Dermis microvascular lymphatic vessel endothelial cell (primary cell): ENCODE measurements at places on chromosomes 2 and 18.

DNA sequence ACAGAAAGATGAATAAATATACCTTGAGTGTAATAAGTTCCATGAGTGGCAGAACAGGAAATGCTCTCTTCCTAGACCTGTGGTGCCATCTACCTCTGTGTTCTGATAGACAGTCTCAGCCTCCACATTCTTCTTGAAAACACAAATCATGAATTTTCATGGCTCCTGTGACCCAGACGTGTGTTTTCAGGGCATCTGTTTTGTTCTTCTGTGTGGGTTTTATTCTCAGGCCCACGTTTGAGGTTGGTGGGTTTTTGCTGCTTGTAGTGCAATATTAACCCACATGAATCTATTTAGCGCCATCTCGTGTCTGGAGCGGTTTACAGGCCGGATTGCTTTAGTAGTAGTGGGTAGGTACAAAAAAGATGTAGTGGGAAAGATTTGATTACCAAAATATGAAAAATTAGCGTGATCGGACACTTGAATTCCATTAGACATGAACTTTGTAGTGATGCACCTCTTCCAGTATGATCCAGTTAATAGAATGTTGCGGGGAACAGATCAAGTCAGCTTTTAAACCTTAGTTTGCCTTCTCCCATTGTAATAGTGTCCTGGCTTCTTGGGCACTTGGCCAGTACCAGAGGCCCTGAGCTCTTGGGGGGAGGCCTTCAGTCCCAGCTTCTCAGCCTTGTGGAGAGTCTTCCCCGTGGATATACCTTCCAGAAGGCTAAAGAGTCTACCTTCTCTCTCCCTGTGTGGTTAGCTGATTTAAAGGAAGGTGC, 256.5 kb downstream of the TPGS2 start:
- peak; percentile 47 for DNase-seq

- no peak for DNase-seq
Measured at GRCh38 chr18:69674292-69674877, 273.3 kb downstream of the CD226 start.

GRCh38 chr2:47227532-47228279, 72.6 kb upstream of the STPG4 start:
- DNase-seq: no peak

DNA sequence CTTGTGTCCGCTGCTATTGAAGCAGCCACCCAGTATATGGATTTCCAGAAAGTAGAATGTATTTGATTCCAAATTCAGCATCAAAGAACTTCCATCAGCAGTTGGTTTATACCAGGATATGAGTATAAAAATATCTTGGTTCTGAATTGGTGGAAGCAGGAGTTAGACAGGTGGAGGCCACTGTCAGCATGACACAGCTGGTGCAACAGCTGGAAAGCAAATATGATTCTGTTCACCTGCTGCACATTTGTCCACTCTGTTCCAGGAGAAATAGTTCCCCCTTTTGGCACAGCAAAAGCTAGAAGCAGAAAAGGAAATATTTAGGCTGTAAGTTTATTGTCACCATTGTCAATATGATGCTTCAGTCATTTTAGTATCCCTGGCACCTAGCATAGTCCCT, 41.2 kb downstream of the KIAA2012 start:
- DNase-seq: no peak

DNA sequence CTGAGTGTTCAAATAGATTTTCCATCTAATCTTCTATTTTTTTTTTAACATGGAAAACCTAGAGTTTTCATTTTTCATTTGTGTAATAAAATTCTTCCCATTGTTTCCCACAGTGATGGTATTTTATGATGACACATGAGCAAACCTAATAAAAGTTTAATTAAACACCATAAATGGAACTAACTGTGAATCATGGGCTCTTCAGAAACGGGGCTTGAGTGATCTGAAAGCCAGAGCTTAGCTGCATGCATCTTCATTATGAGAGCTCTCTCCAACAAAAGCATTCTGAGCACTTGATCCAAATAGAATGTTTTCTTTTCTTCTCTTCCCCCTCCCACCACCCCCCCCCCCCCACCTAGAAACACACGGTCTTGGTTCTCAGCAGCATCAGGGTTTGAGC, 82.1 kb upstream of the REV1 start:
- no peak for DNase-seq

DNA sequence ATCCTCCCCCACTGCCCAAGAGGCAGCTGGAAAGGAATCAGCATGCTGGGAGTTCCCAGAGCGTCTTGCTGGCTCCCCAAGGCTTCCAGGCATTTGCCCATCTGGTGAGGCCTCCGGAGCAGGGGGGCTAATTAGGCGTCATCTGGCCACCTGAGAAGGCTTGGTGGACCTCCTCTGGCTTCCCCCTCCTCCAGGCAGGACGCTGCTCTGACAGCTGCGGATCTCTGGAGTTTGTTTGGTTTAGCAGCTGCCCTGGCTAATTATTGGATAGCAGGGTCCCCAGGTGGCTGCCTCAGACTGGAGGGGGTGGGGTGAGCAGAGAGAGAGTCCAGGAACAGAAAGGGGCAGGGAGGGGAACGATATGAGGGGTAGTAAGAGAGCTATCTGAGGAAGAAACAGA, 425.2 kb upstream of the MEX3C start:
- DNase-seq: no peak

DNA sequence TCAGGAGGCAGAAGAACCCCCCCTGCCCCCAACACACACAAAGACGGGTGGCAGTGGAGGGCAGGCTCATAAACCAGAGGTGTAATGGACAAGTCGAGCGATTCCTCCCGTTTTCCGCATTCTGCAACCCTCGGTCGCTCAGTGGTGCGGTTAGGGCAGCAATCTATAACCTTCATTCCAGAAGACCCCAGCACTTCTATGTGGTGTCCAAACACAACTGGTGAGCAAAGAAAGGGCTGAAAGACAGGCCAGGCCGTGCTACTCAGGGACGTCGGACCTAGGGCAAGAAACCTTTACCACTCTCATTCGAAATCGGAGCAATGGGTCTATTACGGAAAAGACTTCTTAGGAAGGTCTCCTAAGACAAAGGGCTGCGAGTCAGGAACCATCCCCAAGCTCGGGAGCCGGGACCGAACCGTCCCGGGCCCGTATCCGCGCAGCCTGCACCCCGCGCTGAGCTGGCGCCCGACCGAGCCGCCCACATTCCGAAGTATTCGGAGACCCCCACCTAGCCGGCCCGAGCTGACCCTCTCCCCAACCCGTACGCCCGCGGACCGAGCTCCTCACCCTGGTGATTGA, 568 bp downstream of the ARL5A start:
- DNase-seq: peak; percentile 56

- DNase-seq: no peak
Measured at GRCh38 chr2:230925879-230926765, 1.1 kb upstream of the GPR55 start.

DNA sequence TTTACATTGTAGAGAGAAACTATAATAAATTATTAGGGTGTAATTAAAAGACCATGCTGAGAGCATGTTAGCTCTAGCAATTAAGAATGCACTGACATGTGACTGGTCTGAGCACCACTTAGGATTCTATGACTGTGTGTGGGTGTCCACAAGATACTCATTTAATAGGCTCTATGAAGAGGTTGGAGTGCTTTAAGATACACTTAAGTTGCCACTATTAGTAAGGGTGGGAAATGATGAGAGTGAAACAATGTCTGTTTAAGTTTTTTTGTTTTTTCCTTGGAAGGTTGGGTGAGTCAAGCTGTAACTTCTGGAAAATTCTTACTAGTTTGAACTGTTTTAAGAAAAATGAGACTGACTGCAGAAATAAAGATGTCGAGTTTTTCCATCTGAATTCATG, 1.8 kb upstream of the FAP start:
- DNase-seq: no peak

- no peak for DNase-seq
Measured at GRCh38 chr2:64794426-64794995, 140.8 kb upstream of the SERTAD2 start.

DNA sequence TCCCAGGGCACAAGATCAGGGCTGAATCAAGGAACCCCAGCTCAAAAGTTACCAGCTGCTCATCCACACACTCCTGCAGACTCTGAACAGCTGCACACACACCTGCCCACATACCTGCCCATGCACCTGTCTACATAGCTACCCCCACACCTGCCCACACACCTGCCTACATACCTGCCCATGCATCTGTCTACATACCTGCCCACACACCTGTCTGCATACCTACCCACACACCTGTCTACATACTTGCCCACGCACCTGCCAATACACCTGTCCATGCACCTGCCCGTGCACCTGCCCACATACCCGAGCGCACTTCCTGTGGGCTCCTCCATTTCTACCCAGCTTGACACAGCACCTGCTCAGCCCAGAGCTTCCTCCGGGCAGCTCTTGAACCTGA, 122.8 kb upstream of the AGAP1 start:
- no peak for DNase-seq

GRCh38 chr2:45168711-45169338, 159.6 kb upstream of the SIX2 start:
- DNase-seq: no peak

GRCh38 chr2:20175931-20176330, 49.0 kb downstream of the SDC1 start:
- no peak for DNase-seq

DNA sequence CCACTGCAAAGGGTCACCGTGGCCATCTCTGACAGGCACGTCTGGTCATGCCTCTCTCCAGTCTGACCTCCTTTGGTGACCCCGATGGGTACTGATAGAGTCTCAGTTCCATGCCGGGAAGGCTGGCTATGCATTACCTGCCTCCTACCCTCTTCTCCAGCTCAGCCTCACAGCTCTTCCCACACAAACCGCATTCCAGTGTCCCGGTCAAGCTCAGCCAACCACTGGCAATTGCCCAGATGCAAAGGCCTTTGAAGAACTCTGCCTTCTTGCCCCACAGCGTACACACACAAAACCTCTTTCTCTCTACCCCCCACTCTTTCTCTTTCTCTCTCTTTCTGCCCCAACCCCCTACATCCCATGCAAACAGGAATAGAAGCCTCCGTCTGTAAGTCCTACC, 37.6 kb downstream of the TMEM163 start:
- DNase-seq: no peak

DNA sequence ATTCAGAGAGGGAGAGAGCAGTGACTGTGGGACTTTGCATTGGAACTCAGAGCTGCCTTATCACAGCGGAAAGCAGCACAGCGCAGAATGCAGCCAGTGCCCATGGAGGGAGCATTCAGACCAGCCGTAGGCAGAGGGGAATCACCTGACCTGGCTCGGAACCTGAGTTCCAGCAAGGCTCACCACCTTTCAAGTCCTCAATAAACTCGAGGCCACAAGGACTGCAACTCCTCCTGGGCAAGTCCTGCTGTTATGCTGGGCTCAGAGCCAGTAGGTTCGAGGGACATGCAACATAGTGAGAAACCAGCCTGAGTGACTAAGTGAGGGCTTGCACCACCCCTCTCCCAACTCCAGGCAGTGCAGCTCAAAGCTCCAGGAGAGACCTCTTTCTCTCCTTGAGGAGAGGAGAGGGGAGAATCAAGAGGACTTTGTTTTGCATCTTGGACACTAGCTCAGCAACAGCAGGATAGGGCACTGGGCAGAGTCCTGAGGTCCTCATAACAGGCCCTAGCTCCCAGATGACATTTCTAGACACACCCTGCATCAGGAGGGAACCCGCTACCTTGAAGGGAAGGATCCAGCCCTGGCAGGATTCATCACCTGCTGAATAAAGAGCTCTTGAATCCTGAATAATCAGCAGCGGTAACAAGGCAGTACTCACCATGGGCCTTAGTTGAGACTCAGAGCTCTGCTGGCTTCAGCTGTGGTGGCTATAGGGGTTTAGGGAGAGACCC, 136.8 kb upstream of the OTOS start:
- DNase-seq: no peak

- DNase-seq: no peak
Measured at GRCh38 chr18:45780568-45780967, 44.9 kb upstream of the SIGLEC15 start.

DNA sequence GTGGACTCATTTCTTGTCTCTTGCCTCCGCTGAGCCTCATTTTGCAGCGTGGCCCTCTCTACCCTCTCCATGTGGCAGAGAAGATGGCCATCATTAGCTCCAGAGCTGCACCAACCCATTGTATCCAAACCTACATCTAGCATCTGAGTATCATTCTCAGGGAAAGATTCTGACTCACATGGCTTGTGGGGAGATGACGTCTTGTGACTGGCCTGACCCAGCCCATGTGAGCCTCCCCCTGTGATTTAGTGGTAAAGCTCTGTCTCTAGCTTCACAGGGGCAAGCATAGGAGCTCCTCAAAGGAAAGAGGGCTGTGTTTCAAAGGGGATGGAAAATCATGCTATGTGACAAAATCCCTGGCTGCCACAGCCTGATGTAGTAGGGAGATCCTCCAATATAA, 87.4 kb upstream of the RBMS1 start:
- DNase-seq: no peak

GRCh38 chr2:65922794-65923193, 490.4 kb upstream of the SPRED2 start:
- no peak for DNase-seq

DNA sequence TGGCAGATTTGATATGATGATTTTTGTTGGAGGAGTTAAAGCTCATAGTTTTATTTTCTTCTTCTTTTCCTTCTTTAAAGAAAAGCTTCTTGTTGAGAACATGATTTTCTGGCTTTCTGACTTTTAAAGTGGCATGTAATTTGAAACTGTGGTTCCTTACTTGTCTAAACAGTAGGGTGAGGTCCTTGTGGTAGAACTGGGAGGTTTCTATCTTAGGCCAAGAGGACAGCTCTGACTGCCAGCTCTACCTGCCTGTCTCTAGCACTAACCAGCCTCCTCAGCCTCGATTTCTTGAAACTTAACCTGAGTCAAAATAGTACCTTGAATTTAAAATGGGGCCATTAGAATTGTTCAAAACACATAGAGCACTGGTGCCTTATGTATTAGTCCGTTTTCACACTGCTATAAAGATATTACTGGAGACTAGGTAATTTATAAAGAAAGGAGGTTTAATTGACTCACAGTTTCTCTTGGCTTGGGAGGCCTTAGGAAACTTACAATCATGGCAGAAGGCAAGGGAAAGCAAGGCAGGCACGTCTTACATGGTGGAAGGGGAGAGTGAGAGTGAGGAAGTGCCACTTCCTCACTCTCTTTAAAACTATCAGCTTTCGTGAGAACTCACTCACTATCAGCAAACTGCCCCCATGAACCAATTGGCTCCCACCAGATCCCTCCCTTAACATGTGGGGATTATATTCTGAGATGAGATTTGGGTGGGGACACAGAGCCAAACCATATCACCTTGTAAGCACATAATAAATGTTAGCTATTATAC, 119.0 kb downstream of the CERS6 start:
- DNase-seq: no peak

GRCh38 chr2:14301331-14301730, 331.2 kb upstream of the LRATD1 start:
- DNase-seq: no peak

DNA sequence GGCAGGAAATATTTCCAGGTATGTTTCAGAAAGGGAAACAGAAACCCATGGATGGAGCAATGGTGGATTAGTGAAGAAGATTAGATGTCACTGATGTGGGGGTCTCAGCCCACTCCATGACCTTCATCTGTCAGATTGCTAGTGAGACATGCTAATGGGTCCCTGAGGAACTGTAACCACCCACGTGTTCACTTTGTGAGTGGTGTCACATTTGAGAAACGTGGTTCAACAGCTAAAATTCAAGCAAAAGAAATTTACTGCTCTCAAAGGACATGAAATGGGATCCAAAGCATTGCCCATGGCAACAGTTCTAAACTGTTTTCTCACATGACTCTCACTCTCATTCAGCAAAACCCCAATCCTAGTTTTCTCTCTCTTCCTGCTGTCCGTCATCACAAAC, 776.1 kb downstream of the ERBB4 start:
- no peak for DNase-seq

- DNase-seq: no peak
Measured at GRCh38 chr2:43358410-43359201, 132.2 kb upstream of the ZFP36L2 start.

GRCh38 chr18:78625847-78626246, 353.8 kb upstream of the SALL3 start:
- no peak for DNase-seq
